ENCODE measurements at places on chromosomes 7 and 10.

DNA sequence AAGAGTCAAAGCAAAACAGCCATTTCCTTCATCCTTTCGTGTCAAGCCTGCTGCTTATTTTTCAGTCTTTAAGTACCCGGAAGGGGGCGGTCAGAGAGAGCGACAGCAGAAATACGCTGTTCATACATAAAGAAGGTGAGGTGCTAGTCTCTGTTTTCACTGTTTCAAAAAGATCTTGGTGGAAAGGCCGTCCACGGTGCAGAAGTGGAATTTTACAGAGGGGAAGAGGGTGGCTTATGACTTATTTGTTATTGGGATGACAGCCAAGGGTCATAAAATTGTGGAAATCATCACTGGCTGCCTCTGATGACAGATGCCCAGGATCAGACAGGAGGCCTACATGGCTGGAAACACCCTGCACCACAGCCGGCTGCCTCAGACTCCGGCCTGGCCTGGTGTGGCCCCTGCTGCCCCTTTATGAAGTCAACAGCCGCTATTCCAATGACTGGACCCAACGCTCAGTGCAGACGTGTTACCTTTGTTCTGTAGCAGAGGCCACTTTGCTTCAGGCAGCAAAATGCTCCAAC lies 57.0 kb downstream of the HIPK2 start:
- no peak for DNase-seq

- DNase-seq: peak; percentile 61
These were observed at the start of gene GTF2IRD1 for GRCh38 chr7:74453322-74454011. Gene GTF2IRD1, plus strand, starts transcription at chr7:74453906. Its CDS starts 54,175 bp downstream, at chr7:74508081.

DNA sequence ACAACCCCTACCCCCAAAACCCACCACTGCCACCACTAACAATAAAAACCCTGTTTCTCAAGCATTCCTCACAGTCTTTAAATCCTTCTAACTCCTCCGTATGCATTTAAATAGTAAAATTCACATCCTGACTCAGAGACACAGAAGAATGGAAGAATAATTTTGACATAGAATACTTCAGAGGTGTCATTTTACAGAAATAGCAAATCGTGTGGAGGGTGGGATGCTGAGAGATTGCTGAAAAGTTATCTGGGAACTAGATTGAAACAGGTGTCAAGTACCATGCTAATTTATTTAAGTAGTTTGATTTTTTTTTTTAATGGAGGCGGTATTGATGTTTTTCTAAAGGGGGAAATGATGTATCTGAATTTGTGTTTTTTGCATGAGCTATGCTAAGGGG lies 575.2 kb upstream of the TPK1 start:
- no peak for DNase-seq

DNA sequence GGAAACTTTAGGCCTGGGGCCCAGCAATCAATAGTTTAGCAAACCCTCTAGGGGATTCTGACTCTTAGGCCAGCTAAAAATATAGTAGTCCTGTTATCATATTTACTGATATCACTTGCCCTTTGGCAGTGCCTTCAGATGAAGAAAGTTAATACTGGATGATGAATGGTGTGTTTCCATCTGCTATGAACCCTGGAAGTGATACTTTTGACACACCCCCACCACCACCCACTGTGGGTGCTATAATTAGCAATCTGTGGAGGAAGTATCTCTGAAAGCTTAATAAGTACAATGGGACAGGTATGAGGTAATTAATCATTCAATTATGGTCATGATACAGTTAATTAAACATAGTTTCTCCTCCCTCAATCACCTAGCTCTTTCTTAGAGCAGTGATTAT lies 90.4 kb upstream of the LRRTM3 start:
- DNase-seq: no peak

DNA sequence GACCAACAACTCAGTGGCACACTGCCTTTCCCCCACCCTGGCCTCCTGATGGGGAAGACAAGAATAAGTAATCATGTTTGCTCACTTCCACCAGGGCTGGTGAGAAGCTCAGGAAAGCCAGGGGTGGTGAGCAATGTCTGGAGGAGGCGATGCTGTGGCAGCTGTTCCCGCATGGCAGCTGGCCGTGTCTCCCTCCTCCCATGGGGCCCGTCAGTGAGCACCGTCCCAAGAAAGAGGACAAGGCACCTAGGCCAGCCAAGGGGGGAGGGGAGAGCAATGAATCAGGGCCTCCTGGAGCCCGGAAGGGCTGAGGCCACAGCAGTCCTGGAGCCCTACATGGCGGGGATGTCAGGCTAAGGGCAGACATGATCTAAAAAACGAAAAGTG lies 69.2 kb upstream of the INSIG1 start:
- DNase-seq: no peak

All from DMS 273 treated with DMSO at 0.1 percent for 48 hours (cell line).